ENCODE measurements at places on chromosomes 7 and 10.

DNA sequence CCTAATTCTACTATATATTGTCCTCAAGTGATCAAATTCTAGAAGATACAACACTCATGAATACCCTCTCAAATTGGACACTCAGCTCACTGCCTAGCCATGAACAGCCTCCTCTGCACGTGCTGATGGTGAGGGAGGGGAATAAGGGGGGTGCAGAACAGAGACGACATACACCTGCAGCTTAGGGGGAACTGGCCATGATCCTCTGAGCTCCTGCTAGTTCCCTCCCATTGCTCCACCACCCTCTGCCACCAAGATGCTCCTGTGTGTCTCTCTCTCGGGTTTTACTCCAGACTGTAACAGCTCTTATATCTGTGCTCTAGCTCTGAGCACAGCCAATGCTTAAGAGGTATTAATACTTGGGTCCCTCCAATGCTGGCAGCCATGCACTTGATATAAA lies 70.7 kb downstream of the VOPP1 start:
- DNase-seq = no peak

DNA sequence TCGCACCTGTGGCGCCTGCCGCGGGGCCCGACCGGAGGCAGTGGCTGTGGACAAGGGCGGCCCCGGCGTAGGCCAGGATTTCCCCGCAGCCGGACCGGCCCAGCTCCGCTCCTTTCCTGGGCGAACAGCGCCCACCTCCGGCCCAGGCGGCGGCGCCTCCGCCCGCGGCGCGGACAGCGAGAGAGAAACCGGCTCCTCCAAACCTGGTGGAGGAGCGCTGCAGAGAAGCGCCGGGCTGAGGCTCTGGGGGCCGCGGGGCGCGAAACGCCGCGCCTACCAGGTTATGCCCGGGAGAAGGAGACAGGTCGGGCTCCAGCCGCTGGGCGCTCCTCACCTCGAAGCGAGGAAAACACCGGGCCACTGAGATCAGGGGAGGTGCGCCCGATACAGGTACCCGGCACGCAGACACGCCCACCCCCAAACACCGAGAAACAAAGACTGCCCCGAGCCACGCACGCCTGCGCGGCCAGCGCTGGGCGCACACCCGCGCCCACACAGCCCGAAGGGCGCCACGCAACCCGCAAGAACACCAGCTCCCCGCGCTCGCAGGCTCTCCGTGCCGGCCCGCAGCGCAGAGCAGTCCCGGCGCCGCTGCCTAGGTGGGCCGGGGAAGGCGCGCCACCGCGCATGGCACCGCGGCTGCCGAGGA lies 3.3 kb downstream of the GRID1 start:
- peak; percentile 28 for DNase-seq

DNA sequence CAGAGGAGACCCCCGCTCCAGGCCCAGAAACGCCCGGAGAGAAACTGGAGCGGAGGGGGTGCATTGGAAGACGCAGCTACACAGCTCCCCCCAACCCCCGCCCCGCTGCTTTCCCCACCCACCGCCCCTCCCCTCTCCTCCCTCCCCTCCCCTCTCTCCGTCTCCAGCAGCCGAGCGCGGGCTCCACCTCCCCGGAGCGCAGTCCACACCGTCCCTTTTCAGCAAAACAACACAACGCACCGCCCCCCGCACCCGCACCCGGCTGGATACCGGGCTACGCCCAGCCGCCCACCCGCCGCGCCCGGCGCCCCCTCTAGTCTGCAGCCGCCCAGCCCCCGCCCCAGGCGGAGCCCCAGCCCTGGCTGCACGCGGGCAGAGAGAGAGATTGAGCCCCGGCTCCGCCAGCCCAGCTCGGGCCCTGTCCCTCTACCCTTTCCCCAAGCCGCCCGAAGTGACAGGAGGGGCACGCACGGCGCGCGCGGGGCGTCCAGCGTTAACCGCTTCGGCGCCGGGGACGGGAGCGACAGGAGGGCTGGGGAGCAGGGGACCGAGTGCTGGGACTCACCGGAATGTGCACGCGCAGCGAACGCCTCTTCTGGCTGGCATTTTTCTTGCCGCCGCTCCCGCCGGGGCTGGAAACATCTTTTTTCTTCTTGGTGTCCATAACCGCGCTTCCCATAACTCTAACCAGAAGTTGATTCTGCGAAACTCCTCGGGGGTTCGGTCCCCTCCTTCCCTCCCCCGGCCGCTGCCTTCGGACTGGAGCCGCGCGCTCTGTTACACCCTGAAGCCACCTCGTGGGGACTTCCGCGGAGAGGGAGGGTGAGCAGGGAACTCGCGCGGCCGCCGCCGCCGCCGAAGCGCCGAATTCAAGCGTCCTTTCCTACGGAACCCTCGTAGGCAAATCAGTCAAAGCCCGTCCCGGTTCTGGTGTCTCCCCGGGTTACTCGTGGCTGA lies 695 bp downstream of the PRKAG2 start:
- peak; percentile 65 for DNase-seq

- no peak for DNase-seq
These were observed 32.5 kb upstream of the RBM33 start for GRCh38 chr7:155611808-155612447.

GRCh38 chr10:95813054-95813685 lies 57.2 kb downstream of the ENTPD1 start:
- DNase-seq = no peak

DNA sequence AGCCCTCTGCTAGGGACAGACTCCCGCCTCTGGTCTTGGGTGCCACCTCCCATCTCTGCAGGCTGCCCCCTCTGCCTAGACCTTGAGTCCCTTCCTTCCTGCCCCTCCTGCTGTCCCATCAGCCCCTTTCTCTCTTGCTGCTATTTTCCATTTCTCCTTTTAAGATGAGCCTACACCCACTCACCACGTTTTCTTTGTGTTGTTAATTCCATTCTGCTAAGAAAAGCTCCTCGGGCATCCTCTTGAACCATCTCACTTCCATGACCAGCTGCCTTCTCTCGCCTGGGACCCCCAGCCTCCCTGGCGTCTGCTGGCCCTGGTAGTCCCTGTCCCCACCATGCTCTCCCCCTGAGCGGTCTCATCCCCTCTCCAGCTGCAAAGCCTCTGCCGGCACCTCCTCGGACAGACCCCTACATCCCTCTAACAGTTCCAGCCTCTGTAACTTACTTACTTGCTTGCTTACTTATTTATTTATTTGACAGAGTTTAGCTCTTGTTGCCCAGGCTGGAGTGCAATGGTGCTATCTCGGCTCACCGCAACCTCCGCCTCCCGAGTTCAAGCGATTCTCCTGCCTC lies 95.8 kb upstream of the SH2B2 start:
- DNase-seq = no peak

- no peak for DNase-seq
These were observed 34.7 kb downstream of the MET start for GRCh38 chr7:116706668-116707126.
